SK-N-SH (cell line): ENCODE measurements at places on chromosomes 7 and 10. TPM values are rescaled to one million over a fixed set of nuclear protein-coding genes. Genes with fewer than 3 reads are reported as not detected.

The ELFN1 gene
- polyA plus RNA-seq: 0.05 and 0.06 TPM in 2 replicates

DNA sequence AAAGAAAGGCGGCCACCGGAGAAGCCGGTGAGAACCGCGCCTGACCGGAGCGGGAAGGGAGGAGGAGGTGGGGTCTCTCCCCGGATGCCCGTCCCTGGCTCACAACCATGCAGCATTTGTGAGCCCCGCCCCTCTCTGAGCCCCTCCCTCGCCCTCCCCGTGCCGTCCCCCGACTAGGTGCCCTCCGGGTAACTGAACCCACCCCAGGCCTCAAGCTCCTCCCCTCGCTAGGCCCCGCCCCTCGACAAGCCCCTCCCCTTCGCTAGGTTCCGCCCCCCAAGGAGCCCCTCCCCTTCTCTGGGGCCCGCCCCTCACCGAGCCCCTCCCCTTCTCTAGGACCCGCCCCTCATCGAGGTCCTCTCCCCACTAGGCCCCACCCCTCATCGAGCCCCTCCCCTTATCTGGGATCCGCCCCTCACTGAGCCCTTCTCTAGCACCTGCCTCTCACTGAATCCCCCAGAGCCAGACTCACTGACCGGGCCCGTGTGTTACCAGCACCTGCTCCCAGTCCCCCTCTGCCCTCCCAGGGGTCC, 42.2 kb upstream of the HSPB1 start:
- no peaks in the 10 kb centered on the region for H3K4me1 ChIP-seq
- peak; percentile 98 for DNase-seq
- H3K36me3 ChIP-seq: no peaks in the 10 kb centered on the region
- no peaks in the 10 kb centered on the region for H3K27me3 ChIP-seq
- H3K27ac ChIP-seq: peak overlapping the region; percentile 56
- peak overlapping the region; percentile 42 for H3K4me3 ChIP-seq

GRCh38 chr10:132173185-132173584, 13.6 kb upstream of the DPYSL4 start:
- DNase-seq: no peak
- no peak overlapping the region for H3K4me3 ChIP-seq
- no peaks in the 10 kb centered on the region for H3K4me1 ChIP-seq

DNA sequence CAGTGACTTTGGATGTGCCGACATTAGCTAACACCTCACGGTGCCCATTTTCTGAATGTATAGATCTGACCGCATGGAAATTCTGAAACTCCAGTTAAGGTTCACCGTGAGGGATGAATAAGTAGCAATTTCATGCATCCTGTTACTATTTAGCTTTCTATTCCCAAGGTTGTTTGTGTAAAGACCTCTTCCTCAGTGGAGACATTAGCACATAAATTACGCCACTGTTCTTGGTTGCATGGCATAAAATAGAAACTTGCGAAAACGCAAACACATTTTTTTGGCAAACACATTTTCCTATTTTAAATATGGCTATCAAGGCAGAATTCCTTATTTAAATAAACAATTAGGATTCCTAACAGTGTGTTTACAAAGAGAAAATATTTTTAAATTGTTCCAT, 36.5 kb downstream of the DENND2A start:
- DNase-seq: no peak
- no peak overlapping the region for H3K4me3 ChIP-seq
- no peaks in the 10 kb centered on the region for H3K4me1 ChIP-seq
- H3K27ac ChIP-seq: no peak overlapping the region
- no peaks in the 10 kb centered on the region; the same call in 1 of the 2 replicates for H3K36me3 ChIP-seq

DNA sequence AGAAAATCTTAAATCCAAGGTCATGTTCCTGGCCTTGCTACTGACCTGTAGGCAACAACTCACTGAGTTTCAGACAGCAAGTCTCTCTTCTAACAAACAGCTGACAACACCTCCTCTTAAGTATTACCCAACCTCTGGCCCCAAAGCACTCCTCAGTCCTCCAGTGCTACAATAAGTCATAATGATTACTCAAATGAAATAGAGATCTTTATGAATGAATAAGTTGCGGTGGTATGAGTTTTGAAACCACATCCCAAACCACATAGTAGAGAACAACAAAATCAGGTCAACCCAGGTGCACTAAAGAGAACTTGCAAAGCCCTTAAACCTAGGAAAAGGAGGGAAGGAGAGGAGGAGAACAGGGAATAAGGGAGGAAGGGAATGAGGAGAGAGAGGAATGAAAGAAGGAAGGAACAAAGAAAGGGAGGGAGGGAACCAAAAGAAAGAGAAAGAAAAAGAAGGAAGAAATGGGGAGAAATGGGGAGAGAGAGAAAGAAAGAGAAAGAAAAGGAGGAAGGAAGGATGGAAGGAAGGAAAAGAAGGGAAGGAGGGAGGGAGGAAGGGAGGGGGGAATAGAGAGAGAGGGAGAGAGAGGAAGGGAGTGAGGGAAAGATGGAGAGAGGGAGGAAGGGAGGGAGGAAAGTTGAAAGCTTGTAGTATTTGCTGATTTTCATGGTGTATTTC, 142.8 kb upstream of the CALCR start:
- no peaks in the 10 kb centered on the region for H3K36me3 ChIP-seq
- no peak overlapping the region for H3K4me3 ChIP-seq
- no peak overlapping the region for H3K27ac ChIP-seq
- DNase-seq: no peak
- no peaks in the 10 kb centered on the region for H3K4me1 ChIP-seq
- no peaks in the 10 kb centered on the region for H3K27me3 ChIP-seq

GRCh38 chr7:150962553-150963399, 15.3 kb downstream of the KCNH2 start:
- H3K4me3 ChIP-seq: peak overlapping the region; percentile 48; the same call in 1 of the 2 replicates
- H3K36me3 ChIP-seq: no peaks in the 10 kb centered on the region
- peak; percentile 94 for DNase-seq

- DNase-seq: no peak
- H3K4me3 ChIP-seq: no peak overlapping the region
- H3K36me3 ChIP-seq: no peaks in the 10 kb centered on the region
- H3K27ac ChIP-seq: no peak overlapping the region
Observed at GRCh38 chr10:67790534-67791408, 47.2 kb downstream of the DNAJC12 start.

DNA sequence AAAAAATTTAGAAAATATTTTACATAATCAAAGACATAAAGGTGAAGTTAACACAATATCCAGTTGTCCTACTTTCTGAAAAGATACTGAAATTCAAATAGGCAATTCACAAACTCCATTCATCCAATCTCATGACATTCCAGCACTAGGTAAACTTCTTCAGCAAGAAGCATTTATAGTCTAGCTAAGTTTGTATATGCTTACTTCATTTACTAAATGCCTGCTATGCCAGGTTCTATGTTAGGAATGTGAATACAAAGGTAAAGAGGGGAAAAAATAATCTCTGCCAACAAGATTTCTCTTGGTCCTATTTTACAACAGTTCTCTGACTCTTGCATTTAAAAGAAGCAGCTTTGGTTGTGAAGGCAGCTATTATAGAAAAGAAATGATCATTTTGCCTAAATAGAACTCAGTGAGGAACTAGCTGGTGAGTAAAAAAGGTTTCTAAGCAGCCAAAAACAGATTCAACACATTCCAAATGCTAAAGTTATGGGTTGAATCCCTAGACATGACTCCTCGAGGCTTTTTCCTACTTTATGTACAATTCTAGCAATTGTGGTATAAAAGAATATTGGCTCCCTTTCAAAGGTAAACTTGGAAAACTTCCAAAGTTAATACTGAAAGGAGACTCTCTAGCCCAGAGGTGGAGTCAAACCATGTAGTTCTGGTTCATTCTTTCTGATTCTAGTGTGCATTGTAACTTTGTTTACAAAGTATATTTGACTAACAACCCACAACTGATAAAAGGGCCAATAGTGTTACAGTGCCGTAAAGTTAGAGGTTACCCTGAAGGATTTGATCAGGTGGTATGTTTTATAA, 30.9 kb upstream of the KLHL7 start:
- no peak overlapping the region for H3K27ac ChIP-seq
- peaks cover 2% of the 10 kb centered on the region; the same call in 1 of the 2 replicates for H3K4me1 ChIP-seq
- no peaks in the 10 kb centered on the region for H3K36me3 ChIP-seq
- no peak overlapping the region for H3K4me3 ChIP-seq

DNA sequence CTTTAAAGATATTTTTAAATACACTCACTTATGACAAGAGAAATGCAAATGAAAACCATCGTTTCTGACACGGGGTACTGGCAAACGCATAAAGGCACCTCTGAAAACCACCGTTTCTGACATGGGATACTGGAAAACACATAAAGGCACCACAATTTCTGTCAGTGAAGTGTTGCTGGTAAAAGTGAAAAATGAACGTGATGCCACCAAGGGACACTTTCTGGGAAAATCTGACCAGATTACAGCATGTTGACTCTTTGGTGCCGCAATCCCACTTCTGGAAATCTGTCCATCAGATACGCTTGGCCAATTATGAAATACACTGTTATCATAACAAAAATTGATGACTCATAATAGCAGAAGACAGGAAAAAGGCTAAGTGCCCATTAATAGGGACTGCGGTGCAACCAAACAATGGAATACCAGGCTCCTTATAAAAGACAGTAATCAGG, 131.7 kb downstream of the ZMYND11 start:
- H3K4me1 ChIP-seq: peaks cover 7% of the 10 kb centered on the region; the same call in 1 of the 2 replicates
- peaks cover 3% of the 10 kb centered on the region for H3K36me3 ChIP-seq
- no peaks in the 10 kb centered on the region for H3K27me3 ChIP-seq
- H3K4me3 ChIP-seq: no peak overlapping the region

DNA sequence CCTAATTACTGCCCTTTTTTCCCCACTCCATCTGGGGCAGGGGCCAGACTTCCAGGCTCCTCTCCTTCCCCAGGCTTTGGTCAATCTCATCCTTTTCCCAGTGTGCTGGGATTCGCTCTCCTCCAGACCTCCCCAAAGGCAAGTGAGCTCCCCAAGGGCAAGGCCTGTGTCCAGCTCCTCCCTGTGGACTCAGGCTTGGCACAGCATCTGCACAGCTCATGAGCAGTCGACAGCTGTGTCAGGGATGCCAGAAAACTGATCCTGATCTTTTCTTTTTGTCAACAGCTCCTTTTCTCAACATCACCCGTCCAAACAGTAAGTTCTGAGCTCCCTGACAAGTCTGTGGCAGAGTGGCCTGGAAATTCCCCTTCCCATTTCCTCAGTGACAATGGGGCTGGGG, 67.1 kb downstream of the C10orf120 start:
- H3K27ac ChIP-seq: no peak overlapping the region
- no peak for DNase-seq
- H3K4me1 ChIP-seq: no peaks in the 10 kb centered on the region
- H3K36me3 ChIP-seq: no peaks in the 10 kb centered on the region
- no peak overlapping the region for H3K4me3 ChIP-seq
